ENCODE measurements at places on chromosomes 6 and 20.
A peak's percentile ranks its signal among the peaks of the same experiment; 100 is the strongest.

DNA sequence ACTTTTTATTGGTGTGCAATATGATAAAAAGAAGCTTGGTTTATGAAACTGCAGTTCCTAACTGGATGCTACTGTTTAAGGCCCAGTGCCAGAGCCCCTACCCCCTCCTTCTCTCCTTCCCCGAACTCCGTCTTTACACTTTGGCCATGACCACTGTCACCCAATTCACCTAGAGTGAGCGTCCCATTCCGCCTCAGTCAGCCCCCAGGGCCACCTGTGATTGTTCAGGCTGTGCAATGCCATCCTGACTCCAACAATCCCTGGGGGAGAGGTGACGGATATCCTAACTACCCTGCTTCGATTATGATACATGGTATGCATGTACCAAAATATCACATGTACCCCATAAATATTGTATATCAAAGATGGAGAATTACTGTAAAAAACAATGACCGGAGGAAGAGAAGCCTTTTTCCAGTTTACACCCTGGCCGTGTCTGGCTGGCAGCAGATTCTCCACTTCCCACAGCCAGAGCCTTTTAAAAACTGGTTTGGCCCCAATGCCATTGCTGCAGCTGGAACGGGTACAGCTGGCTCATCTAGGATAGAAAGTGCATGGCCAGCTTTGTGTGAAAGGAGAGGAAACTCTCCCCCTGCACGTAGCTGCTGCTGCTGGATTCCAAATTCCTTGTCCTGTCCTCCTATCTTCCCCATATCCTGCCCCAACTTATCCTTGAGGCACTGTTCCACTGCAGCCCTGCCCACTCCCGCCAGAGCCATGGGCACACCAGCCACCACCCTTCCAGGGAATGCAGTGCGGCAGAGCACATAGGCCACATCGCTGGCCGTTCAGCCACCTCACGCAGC is 99.7 kb downstream of the JPH2 start:
- no peak for DNase-seq

- DNase-seq = no peak
Measured at GRCh38 chr6:56437171-56437900, 190.0 kb upstream of the COL21A1 start.

DNA sequence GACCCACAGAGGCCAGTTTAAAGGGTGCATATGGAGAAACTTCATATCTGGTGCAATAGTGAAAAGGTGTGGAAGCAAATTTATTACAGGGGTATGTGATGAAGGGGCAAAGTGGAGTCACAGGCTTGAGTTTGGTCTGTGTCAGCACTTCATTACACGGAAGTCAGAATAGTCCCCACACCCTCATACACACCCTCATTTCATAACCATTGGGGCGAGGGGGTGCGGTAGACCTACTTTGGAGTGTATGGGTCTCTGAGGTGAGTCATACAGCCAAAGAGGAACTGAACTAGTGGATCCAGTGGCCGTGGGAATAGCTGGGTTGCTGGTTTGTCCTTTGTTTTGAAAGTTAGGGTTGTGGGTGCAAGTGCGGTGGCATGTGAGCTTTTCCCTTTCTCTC is 3.3 kb downstream of the TM9SF4 start:
- DNase-seq = no peak

DNA sequence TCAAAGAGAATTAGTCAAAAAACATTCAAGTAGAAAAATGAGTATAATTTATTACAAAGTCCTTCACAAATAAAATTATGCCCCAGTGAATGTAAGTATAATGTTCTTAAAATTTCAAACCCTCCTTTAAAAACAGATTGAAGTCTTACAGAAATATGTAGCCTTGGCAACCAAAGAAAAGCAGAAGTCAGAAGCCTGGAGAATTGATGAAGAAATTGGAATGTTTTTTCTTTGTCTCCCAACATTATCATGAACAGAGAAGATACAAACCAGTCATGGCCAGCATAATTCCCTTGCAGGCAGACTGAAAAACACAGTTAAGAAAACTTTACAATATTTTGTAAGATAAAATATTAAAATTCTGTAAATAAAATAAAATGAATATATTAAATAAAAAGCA is 221.9 kb downstream of the TBC1D32 start:
- no peak for DNase-seq

- DNase-seq = peak; percentile 61
Measured at GRCh38 chr20:60046011-60046413, 87.8 kb downstream of the CDH26 start.

- DNase-seq = no peak
Measured at GRCh38 chr20:3101737-3102574, 17.4 kb upstream of the AVP start.

GRCh38 chr6:51926125-51926524 is 161.3 kb downstream of the PKHD1 start:
- DNase-seq = no peak

GRCh38 chr20:48040491-48040890 is 255.2 kb upstream of the SULF2 start:
- DNase-seq = no peak

DNA sequence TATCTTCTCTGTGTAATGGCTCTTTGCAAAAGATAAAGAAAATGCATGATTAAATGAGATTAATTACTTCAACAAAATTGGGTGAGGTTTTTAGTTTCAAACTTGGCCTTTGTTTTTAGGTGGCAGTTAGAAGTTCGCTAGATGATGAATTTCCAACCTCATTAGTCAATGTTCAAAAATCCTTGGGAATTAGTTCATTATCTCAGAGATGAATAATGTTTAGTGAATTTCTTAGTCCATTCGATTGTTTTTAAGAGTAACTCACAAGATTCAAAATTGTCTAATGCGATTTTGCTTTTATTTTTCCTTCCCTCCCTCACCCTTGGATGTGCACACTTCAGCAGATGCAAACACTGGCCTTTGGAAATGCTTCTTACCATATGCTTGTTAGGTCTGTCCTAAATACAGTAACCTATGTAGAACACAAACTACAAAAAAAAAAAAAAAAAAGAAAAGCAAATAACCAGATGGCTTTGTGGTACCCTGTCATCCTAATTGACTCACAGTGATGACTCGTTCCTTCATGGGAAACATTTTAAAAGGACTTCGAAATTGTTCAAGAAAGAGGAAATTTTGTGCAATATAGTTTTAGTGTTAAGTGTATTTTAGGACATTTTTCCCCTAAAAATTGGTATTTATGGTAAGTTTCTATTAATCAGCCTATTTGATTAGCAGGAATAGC is 66.7 kb downstream of the FAM229B start:
- peak; percentile 18 for DNase-seq

DNA sequence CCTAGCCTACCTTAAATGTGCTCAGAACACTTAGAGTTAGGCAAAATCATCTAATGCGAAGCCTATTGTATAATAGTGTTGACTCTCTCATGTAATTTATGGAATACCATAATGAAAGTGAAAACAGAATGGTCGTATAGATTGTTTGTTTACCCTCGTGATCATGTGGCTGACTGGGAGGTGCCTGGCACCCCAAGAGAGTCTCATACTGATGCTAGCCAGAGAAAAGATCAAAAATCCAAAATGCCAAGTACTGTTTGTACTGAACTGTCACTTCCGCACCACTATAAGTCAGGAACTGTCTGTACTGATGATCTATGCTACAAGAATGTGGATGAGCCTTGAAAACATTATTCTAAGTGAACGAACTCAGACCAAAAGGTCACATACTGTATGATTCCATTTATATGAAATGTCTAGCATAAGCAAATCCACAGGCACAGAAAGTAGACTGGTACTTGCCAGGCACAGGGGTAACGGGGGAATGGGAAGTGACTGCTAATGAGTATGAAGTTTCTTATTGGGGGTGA is 22.4 kb downstream of the ZMYND8 start:
- peak; percentile 81 for DNase-seq

DNA sequence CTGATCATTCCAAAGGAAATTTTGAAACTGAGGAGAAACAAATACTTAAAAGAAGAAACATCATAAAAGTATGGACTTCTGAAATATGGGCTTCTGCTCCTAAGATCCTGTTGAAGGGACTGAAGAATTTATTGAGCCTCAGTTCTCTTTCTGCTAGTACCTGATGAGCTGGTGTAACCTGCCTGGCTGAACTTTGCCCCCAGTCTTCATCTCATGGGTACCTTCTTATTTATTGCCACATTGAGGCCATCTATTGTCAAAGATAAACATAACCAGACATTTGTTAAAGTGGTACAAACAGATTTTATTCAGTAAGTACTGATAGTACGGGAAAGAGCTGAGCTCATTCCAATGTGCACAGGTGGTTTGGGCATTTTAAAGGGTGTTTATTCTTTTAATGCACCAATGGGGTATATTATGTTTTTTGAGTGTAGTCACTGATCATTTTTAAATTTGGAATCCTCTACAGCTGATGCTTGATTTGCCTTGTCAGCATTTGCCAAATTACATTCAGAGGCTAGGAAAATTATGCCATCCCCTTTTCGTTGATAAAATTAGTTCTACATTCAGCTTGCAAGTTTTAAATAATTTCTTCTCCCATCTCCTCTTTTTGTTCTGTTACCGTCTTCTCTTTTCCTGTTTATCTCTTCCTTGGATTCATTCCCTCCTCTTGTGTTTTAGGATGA is 118.2 kb downstream of the PRIM2 start:
- DNase-seq = no peak

DNA sequence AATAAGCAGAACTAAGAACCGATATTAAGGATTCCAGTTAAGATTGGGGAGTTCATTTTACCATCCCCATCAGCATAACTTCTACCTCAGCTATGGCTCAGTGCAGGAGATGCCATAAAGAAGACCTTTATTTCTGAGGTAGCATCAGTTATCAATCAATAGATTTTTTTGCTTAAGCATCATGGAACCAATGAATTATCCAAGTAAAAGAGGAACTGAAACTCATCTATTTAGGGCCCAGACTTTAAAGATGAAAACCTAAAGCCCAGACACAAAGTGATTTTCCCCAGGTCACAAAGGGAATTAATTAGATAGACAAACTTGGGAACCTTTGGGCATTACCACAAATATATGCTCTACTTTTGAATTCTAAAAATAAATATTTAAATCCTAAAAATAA is 59.2 kb upstream of the TINAG start:
- DNase-seq = no peak

DNA sequence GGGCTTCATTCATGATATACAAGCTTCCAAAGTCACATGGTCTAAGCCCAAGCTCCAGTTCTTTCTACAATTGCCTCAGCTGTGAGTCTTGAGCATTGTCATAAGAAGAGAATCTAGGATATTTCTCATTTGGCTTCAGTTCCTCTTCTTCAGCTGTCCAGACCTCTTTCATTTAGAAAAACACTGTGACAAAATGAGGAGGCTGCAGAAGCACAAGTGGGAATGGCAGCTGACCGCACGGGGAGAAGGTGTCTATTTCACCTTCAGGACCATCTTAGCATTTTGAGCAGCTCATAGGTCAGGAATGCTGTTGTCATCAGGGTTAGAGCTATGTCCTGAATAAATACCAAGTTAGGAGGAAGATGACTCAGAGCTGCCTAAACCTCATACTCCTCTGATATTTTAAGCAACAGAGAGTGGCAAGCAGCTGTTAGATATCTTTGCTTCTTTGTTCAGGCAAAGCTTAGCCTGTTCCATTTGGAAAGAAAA is 390.1 kb upstream of the CITED2 start:
- peak; percentile 98 for DNase-seq

- DNase-seq = no peak
Measured at GRCh38 chr6:61887423-61887822, 398.6 kb downstream of the KHDRBS2 start.

DNA sequence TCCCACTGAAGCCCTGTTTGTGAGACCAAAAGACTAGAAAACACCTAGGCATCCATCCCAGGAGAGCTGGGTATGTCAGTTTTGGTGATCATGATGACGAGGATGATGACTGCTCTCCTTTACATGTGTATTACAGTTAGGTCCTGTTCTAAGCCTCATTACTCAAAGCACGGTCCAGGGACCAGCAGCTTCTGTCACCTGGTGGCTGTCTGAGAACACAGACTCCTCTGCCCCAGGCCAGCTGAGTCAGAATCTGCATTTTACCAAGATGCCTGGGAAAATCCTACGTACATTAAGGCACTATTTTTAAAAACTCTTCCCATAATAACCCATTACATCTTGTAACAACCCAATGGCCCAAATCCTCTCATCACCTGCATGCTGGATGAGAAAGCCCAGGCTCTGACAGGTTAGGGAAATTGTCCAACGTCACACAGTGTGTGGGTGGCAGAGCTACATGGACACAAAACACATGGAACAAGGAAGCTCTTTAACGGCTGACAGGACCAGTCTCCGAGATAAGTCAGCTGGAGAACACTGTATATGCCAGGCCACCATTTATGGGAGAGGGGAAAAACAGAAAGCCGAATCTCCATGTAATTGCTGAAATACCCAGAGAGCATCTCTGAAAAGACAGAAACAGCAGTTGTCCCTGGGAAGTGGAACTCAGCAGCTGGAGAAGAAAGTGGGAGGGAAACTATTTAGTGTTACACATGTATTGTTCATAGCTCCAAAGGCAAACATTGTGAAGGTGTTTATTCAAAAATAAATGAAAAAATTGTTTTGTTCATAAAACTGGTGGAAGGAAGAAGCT is 65.4 kb downstream of the BMP7 start:
- no peak for DNase-seq

GRCh38 chr6:92404281-92404680 is 1015.1 kb downstream of the EPHA7 start:
- no peak for DNase-seq

GRCh38 chr20:58611236-58612030 is 39.6 kb upstream of the STX16 start:
- no peak for DNase-seq

DNA sequence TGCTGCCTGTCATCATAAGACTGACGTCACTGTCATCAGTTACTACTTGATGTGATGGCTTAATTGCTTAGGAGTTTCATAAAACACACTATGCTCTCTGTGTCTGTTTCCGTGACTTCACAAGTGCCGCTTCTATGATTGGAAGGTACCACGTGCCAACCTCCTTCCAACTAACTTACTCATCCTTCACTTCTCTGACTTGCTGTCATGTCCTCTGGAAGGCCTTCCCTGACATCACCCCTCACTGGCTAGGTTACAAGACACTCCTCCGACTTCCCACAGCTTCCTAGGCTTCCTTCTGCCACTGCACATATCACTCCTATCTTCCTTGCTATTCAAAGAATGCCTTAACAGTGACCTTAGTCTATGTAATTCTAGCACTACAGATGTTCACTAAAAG is 20.4 kb downstream of the SERINC3 start:
- peak; percentile 50 for DNase-seq

All from GM04503 (cell line).